ENCODE measurements at places on chromosomes 1 and 21. TPM values are rescaled to one million over a fixed set of nuclear protein-coding genes. Genes with fewer than 3 reads are reported as not detected.
A peak's percentile ranks its signal among the peaks of the same experiment; 100 is the strongest.

- H3K4me1 ChIP-seq, result peaks cover 6% of the 10 kb centered on the region
- no peak overlapping the region for H3K27ac ChIP-seq
- DNase-seq, result peak; percentile 12
- H3K36me3 ChIP-seq, result no peaks in the 10 kb centered on the region
- H3K27me3 ChIP-seq, result peaks cover 26% of the 10 kb centered on the region
- H3K4me3 ChIP-seq, result no peak overlapping the region
Measured at GRCh38 chr1:100543640-100544039, 5.7 kb downstream of the GPR88 start.

GRCh38 chr1:40404670-40405462 is 31.3 kb downstream of the SMAP2 start:
- peaks cover 68% of the 10 kb centered on the region for H3K4me1 ChIP-seq
- H3K36me3 ChIP-seq, result peaks cover 51% of the 10 kb centered on the region
- H3K27me3 ChIP-seq, result no peaks in the 10 kb centered on the region
- H3K27ac ChIP-seq, result peak overlapping the region; percentile 94

OR2AK2 gene
- total RNA-seq, result not detected

POU3F1 gene
- total RNA-seq, result 0.38 TPM

DNA sequence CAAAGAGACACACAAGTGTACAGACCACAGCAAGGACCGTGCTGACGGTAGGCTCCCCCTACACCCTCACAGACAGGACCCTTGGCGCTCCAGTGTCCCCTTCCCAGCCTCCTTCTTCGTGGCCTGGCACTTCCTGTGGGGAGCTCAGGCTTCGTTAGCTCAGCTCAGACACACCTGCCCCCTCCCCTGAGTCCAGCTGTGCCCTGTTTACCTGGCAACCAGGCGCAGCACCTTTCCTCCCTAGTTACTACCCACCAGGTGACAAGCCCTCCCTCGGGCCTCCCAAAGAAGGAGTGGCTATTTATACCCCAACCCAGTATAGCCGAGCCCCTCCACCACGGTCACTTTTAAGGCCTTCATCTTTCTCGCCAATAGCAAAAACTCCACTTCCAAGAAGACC is 4.7 kb downstream of the CELF3 start:
- H3K4me1 ChIP-seq, result peaks cover 7% of the 10 kb centered on the region
- DNase-seq, result no peak
- no peak overlapping the region for H3K27ac ChIP-seq
- no peak overlapping the region for H3K4me3 ChIP-seq

PLA2G5 gene
- not detected for total RNA-seq

GRCh38 chr1:215793180-215793579 is 226.1 kb downstream of the KCTD3 start:
- no peak overlapping the region for H3K4me3 ChIP-seq
- no peaks in the 10 kb centered on the region for H3K4me1 ChIP-seq
- no peaks in the 10 kb centered on the region for H3K36me3 ChIP-seq

GRCh38 chr1:87338566-87338965 is 9.9 kb downstream of the LMO4 start:
- H3K4me3 ChIP-seq, result no peak overlapping the region
- H3K36me3 ChIP-seq, result peaks cover 9% of the 10 kb centered on the region
- no peaks in the 10 kb centered on the region for H3K27me3 ChIP-seq
- no peak overlapping the region for H3K27ac ChIP-seq
- no peak for DNase-seq

LRRIQ3 gene
- 2.0 TPM for total RNA-seq

COL16A1 gene
- total RNA-seq, result not detected

- no peak overlapping the region for H3K27ac ChIP-seq
- H3K36me3 ChIP-seq, result no peaks in the 10 kb centered on the region
- DNase-seq, result no peak
- H3K27me3 ChIP-seq, result no peaks in the 10 kb centered on the region
- H3K4me3 ChIP-seq, result no peak overlapping the region
- peaks cover 22% of the 10 kb centered on the region for H3K4me1 ChIP-seq
Measured at GRCh38 chr1:221806984-221807383, 65.1 kb upstream of the DUSP10 start.

GRCh38 chr1:206590025-206590758 is 22.1 kb downstream of the EIF2D start:
- H3K4me1 ChIP-seq, result peaks cover 57% of the 10 kb centered on the region
- peak overlapping the region; percentile 89 for H3K27ac ChIP-seq
- H3K27me3 ChIP-seq, result no peaks in the 10 kb centered on the region
- H3K36me3 ChIP-seq, result peaks cover 90% of the 10 kb centered on the region

- no peak for DNase-seq
- no peak overlapping the region for H3K27ac ChIP-seq
- H3K4me1 ChIP-seq, result peaks cover 6% of the 10 kb centered on the region
- H3K36me3 ChIP-seq, result no peaks in the 10 kb centered on the region
- no peak overlapping the region for H3K4me3 ChIP-seq
Measured at GRCh38 chr1:86778569-86779239, 74.3 kb downstream of the SH3GLB1 start.
